NCI-H1092 (cell line): ENCODE measurements at places on chromosomes 2 and 18.

DNA sequence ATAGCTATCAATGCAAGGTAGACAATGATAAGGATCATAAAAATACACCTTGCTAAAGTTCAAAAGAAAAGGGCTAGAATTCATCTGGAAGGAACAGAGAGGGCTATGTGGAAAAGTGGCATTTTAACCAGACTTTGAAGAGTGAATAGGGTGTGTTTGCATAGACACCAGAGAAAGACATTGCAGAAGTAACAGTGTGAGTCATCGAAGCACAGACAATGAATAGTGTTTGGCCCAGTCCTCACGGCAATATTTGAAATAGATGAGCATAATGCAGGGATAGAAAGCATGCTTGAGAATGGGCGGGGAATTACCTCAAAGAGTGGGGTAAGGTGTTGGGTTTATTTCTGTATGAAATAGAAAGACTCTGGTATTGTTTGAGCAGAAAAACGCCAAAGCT lies 24.2 kb downstream of the MYT1L start:
- DNase-seq, result no peak

DNA sequence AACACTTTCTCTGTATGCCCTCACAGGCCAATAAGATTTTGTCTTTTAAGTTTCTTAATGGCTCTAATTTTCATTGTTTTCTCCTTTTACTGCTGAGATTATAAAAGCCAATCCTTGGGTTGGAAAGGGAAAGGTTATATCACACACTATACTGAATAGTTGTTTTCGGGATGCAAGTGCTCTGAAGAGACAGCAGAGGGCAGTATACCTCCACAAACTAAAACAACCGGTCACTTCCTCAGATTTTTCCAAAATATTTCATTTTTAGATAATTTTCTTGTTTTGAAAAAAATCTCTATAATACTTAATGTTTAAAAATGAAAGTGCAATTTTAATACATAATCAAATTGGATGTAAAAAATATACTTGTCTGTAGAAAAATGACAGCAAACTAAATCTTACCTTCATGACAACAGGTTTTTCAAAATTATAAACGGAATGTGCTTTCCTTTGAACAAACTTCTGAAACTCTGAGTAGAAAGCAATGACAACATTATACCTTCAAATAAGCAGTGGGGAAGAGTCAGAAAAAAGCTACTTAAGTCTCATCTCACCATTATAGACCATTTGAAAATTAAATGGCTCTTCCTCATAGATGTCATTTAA lies 82.7 kb downstream of the ORC4 start:
- no peak for DNase-seq

GRCh38 chr18:5728531-5728930 lies 166.8 kb downstream of the TMEM200C start:
- DNase-seq, result no peak

- no peak for DNase-seq
These were observed 629.1 kb downstream of the ZEB2 start for GRCh38 chr2:143890798-143891197.

DNA sequence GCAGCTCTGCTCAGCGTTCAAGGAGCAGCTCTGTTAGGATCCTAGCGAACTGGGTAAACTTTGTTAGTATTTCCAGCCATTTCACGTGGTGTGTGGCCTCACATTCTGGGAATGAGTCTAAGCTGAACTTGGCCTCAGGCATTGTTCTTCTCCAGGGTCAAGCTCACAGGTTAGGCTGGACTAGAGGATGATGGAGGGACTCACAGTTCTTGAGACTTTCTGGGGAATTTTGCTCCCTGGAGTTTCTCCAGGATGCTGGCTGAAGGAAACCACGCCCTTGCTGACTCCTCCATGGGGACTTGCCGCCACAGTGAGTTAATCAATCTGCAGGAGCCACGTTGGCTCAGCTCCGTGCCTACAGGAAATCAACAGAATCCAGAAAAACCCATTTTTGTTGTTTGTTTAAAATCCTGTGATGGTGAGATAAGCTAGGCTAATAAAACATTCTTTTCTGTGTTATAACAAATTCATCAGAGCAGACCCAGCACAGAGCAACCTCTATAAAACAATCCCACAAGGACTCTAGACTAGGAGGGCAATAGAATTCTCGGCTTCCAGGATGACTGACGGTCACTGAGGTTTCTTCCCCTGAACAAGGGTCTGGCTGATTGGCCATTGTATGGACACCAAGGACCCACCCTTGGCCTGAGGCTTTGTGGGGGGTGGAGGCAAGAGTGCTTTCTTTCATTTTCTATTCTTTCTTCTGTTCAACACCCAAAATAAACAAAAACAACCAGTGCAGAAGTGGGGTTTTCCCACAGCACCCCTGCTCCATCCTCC lies 12.6 kb downstream of the CNDP1 start:
- DNase-seq, result no peak

DNA sequence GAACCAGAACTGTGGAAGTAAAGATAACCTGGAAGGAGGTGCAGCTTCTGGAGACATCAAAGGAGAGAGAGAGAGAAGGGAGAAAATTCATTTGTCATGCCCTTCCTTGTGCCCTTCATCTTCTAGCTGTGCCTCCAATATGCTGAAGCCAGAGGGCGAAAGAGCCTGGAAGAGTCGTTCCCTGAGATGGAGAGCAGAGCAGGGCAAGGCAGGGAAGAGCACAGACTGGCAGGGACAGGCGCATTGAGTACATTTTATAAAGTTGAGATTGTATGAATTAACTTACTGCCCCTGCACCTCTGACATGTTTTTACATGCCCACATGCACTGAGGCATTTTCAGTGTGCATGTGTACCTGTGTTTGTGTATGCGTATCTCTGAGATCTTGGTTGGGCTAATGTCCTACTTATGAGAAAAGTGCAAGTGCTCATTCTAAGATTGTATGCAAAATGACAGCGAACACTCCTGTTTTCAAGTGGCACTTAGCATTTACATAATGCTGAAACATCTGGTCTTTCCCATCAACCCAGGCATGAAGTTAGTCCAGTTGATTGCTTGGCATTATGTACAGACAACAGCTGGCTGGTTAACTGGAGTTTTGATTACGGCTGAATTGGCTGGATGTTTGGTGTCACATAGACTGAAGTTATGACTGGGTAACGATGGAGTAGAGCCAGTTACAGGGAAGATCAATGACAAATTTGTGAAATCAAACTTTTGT lies 23.7 kb upstream of the MMADHC start:
- DNase-seq, result no peak

DNA sequence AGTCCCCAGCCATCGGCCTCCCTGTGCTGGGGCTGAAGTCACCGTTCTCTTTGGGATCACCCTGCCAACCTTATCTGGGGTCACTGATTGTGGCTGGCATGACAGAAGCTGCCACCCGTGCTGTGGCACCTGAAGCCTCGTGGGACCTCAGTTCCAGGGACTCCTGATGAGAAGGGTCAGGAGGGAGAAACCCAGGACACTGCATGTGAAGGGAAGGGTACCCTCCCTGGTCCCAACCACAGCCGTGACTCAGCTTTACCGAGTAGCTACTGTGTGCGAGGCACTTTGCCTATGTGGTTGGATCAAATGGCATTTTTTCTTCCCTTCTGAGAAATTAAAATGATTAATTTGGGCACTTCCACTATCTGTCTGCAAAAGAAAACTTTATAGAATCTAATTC lies 64.4 kb downstream of the SP110 start:
- no peak for DNase-seq

DNA sequence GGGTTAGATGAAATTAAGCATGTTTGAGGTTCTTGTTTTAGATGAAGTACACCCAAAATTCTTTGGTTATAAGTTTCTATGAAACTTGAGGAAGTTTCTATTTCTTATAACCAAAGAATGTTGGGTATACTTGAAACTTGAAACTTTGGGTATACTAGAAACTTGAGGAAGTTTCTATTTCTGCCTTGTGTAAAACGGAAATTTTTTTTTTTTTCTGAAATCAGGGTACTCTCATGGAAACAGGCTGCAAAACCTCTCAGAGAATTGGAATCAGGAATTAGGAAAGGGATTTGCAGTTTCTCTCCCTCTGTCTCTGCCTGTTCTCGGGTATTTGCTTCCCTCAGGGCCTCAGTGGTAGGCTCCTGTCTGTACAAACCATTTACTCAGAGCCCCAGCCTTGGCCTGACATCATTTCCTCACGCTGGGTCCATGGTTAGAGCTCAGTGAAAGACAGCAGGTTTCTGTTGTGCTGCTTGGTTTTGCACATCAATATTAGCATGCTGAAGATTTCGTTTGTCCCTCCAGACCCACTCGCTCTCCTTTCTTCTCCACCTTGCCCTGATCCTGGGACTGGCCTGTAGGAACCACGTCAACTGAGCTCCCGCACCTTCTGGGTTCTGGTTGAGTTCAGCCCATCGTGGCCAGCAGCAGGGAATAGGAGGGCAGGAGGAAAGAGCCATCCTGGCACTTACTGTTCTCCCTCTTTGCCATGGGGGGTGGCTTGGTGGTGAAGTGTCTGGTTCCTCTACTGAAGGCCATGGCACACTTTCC lies 106.4 kb downstream of the POLR1A start:
- DNase-seq, result no peak

DNA sequence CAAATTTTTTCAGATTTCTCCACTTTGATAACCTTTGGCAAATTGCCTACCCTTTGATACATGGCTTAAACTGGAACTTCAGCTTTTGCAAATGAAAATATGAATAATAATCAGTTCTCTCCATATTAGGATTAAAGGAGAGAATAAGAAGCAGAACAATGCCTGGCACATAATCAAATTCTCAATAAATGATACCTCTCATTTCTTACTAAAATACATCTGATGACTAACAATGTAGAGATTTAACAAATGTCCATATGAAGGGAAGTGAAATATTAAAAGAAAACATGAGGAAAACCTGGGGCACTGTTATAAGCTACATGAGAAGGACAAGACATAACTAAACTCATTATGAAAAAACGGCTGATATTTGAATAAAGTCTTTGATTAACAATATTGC lies 1103.6 kb downstream of the LRP1B start:
- no peak for DNase-seq

- DNase-seq, result no peak
These were observed 18.8 kb downstream of the ARHGAP15 start for GRCh38 chr2:143148011-143148410.

GRCh38 chr2:101130081-101130480 lies 21.1 kb downstream of the TBC1D8 start:
- DNase-seq, result no peak

- DNase-seq, result no peak
These were observed 1.8 kb downstream of the LAPTM4A start for GRCh38 chr2:20049637-20050036.

DNA sequence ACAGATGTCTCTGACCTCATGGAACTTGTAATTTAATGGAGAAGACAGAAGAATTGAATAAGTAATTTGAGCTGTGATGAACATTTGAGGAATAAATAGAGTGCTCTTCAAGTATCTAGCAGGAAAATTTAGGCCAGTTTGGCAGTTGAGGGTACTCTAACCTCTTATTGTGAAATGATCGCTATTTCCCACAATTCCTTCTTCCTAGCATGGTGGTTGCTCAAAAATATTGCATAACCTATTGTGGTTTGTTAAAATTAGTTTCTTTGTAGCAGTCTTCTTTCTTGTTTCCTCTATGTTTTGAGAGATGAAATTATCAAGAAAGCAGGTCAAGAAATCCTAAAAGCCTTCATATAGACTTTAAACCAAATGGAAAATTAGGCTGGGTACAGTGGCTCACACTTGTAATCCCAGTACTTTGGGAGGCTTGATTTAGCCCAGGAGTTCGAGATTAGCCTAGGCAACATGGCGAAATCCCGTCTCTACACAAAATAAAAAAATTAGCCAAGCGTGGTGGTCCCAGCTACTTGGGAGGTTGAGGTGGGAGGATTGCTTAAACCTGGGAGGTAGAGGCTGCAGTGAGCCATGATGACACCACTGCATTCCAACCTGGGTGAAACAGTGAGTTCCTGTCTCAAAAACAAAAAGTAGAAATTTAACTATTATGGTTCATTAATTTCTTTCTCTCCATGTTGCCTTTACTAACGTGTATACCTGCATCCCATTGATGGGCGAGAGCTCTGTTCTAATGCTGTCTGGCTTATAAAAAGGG lies 58.7 kb downstream of the RBKS start:
- no peak for DNase-seq

DNA sequence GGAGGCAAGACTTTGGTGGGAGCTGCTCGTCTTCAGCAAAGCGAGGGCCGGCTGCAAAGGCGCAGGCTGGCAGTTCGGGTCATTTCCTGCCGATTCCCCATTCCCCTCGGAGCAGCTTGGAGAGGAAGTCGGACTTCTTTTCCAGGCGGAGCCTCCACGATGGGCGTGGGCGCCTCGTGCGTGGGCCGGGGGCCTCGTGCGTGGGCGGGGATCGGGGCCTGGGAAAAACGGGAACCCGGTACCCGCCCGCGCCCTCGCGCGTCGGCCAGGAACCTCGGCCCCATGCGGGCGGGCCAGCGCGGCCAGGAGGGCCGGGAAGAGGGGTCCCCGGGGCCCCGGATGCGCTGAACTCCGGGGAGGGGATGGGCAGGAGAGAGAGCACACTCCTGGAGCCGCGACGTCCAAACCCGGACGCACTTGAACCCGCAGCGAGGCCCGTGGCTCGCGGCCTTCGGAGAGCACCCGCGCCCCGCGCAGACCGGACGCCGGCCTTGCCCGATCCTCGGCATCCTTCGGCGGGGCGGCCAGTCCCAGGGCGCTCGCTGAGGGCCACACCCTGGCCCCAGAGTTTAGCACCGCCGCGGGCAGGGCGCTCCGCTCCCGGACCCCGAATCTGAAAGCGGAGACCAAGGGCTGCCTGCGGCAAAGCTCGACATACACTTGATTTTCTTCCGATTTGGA lies 368.4 kb downstream of the MTX2 start:
- no peak for DNase-seq

- no peak for DNase-seq
These were observed 42.8 kb downstream of the ARL6IP6 start for GRCh38 chr2:152761214-152761613.

DNA sequence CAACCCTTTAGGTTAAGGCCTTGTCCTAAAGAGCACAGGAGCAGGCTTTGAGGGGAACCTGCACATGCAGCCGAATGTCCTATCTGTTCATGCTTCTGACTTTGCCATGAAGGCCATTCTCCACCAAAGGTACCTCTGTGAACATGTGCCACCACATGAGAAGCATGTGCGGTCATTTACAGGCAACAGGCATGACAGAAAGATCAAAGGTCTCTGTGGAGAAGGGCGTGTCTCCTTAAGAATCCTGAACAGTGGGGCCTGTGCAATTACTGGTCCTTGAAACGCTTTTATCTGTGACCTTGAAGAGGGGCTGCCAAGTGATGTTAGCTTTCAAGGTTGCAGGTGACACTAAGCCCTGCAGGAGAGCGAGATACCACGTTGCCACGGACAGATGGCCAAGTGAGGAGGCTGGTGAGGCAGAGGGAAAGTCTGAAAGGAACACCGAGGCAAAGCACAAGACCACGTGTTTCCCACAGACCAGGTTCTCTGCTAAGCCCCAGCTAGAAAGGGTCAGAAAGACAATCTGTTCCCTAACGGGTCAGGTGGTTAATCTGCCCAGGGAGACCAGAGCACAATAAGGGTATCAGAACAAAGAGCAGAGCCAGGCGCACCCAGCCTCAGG lies 19.5 kb upstream of the POMC start:
- DNase-seq, result no peak
